ENCODE measurements at places on chromosomes 13 and 19. TPM values are rescaled to one million over a fixed set of nuclear protein-coding genes. Genes with fewer than 3 reads are reported as not detected.

URAD gene
- total RNA-seq = not detected

ZNF763 gene
- total RNA-seq = 3.1 TPM

GRCh38 chr13:22690756-22691155 is 490.0 kb upstream of the SGCG start:
- H3K4me1 ChIP-seq = no peaks in the 10 kb centered on the region
- no peak overlapping the region for H3K4me3 ChIP-seq
- H3K27me3 ChIP-seq = no peaks in the 10 kb centered on the region
- no peaks in the 10 kb centered on the region for H3K36me3 ChIP-seq
- DNase-seq = no peak

GRCh38 chr19:8593931-8594330 is 16.6 kb downstream of the ADAMTS10 start:
- no peak for DNase-seq
- peaks cover 15% of the 10 kb centered on the region for H3K36me3 ChIP-seq
- H3K27ac ChIP-seq = no peak overlapping the region
- peaks cover 45% of the 10 kb centered on the region for H3K27me3 ChIP-seq
- no peak overlapping the region for H3K4me3 ChIP-seq
- H3K4me1 ChIP-seq = peaks cover 27% of the 10 kb centered on the region

DNA sequence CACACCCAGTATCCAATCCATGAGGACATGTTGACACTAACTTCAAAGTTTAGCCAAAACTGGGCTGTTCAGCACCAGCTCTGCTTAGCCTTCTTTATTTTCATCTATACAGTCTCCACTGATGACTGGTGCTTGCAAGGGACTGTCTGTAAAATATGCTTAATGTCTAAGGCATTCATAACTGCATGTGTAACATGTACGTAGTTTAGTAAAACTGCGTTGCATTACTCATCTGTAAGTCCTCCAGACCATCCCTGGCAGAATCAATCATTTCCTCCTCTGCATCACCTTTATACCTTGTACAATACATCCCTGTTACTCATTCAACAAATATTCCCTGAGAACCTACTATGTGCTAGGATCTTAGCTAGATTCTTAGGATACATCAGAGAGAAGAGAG is 362.1 kb downstream of the MTUS2 start:
- H3K4me3 ChIP-seq = no peak overlapping the region
- H3K27me3 ChIP-seq = no peaks in the 10 kb centered on the region
- H3K4me1 ChIP-seq = no peaks in the 10 kb centered on the region
- no peaks in the 10 kb centered on the region for H3K36me3 ChIP-seq
- DNase-seq = no peak
- no peak overlapping the region for H3K27ac ChIP-seq

DNA sequence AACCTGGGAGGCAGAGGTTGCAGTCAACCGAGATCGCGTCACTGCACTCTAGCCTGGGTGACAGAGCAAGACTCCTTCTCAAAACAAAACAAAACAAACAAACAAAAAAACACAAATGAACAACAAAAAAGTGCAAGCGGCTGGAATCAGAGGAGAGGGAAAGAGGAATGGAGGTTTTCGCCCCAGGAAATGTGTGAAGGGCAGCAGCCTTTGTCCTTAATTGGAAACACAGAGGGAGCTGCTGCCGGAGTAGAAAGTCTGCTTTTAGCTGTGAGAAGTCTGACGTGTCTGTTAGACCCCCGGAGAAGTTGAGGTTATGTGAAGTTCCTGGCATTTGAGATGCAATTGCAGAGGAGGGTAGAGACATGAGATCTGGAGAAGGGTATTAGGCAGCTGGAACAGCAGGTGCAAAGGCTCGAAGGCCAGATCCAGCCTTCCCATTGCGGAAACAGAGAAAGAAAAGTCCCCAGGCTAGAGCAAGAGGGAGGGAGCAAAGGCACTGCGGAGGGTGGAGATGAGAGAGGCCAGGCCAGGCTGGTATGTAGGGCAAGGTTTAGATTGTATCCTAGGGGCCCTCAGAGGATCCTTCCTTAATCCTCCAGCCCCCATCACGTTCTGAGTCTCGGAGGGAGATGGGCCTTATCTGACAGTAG is 473 bp downstream of the TMIGD2 start:
- H3K4me3 ChIP-seq = no peak overlapping the region
- DNase-seq = no peak
- H3K27ac ChIP-seq = no peak overlapping the region
- no peaks in the 10 kb centered on the region for H3K36me3 ChIP-seq

- no peak for DNase-seq
- peaks cover 92% of the 10 kb centered on the region for H3K4me1 ChIP-seq
- no peak overlapping the region for H3K4me3 ChIP-seq
- H3K27me3 ChIP-seq = no peaks in the 10 kb centered on the region
- no peaks in the 10 kb centered on the region for H3K36me3 ChIP-seq
Measured at GRCh38 chr19:45100846-45101252, 7.9 kb downstream of the PPP1R37 start.

DNA sequence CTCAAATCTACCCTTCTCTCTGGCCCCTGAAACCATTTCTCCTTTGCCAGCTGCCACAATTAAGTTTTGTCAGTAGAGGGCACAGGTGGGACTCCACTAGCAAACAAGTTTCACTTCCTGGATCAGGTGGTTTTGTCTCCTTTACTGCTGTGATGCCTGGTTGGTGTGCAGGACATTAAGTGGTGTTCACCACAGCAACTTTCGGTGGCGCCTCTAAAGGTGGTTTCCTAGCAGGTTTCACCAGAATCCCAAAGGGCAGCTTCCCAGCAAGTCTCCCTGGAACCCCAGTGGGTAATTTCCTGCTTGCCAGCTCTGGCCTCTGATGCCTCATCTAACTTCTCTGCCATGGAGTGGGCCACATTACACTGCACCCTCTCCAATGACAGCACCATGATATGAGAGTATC is 16.6 kb downstream of the MED4 start:
- H3K27me3 ChIP-seq = no peaks in the 10 kb centered on the region
- H3K4me1 ChIP-seq = no peaks in the 10 kb centered on the region
- DNase-seq = no peak
- H3K27ac ChIP-seq = no peak overlapping the region
- H3K4me3 ChIP-seq = no peak overlapping the region
- H3K36me3 ChIP-seq = peaks cover 97% of the 10 kb centered on the region
